Activated T-helper 1 cell treated with anti-CD3 and anti-CD28 coated beads, Interleukin-2, amount 50 U/mL, for 16 hours (primary cell): ENCODE measurements at places on chromosomes 3 and 15.
A peak's percentile ranks its signal among the peaks of the same experiment; 100 is the strongest.

DNA sequence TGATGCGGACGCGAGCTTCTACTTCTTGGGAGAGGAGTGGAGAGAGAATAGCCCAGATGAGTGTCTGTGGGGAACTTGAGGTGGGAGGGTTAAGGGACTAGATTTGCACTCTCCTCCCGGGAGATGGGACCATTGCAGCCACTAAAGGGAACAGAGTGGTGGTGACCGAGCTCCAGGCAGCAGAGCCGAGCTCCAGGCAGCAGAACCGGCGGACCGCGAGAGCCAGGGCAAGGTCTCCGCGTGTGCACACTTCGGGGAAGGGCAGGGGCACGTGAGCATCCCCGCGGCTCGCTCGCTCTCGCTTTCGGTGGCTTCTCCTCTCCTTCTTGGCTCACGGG lies 1.1 kb downstream of the IGDCC3 start:
- no peak for DNase-seq

- DNase-seq: no peak
Observed at GRCh38 chr3:150407808-150408220, 284 bp upstream of the TSC22D2 start.

DNA sequence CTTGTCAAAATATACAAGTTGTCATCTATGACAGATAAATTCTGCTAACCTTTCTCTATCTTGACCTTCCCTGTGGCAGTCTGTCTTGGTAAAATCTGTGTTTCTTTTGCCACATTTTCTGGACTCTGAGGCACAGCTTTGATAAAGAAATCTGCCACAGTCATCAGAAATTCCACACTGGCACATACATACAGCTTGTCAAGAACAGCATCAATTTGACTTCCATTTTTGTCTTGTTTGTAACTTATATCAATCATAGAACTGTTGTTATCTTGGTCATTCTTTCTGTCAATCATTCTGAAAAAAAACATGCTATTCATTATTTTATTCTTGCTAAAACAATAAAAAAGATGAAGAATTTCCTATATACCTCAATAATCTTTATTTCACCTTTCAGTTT lies 130.8 kb downstream of the VPS13C start:
- DNase-seq: no peak

DNA sequence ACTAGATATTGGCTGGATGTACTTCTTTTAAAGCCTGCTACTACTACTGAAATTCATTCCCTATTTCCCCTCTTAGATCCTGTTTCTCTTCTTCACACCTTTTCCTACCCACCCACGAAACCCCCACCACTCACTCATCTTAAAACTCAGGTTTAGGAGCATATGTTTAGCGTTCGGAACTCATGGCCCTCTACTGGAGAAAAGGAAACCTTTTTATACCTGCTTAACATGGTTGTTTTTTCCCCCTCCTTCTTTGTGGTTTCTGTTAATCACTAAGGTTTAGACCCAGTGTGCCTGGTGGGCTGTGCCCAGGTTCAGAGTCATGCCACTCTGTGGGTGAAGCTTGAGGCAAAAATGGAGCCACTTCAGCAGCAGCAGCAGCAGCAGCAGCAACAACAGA lies 2.6 kb downstream of the ARID3B start:
- peak; percentile 6 for DNase-seq

GRCh38 chr15:78682004-78682651 lies 41.1 kb upstream of the CHRNB4 start:
- DNase-seq: no peak
